ENCODE measurements at places on chromosomes 16 and 17.

DNA sequence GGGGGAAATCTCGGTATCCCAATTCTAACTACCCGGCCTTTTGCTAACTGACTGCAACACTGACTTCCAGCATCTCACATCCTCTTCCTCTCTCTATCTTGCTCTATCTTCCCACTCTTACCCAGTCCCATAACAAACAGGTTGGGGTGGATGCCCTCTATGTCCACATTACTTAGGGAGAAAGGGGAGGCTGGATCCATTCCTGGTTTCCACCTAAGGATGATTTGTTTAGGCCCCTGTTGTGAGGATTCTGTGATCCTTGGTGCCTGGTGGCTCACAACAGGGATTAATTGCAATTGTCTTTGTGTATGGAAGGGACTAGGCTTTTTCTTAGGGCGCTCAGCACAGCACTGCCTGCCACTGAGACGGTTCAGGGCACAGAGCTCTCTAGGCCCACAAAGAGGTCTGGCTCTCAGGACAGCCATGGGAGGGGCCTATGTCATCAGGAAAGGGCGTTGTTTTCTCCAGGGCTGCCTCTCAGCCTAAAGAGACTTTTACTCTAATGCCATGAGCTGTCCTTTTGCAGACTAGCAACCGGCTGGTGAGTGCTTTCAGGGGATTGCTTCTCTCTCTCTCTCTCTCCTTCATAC, 612.1 kb upstream of the SALL1 start:
- no peak for DNase-seq

- DNase-seq = no peak
These were observed 162.5 kb downstream of the WSCD1 start for GRCh38 chr17:6232732-6233101.

DNA sequence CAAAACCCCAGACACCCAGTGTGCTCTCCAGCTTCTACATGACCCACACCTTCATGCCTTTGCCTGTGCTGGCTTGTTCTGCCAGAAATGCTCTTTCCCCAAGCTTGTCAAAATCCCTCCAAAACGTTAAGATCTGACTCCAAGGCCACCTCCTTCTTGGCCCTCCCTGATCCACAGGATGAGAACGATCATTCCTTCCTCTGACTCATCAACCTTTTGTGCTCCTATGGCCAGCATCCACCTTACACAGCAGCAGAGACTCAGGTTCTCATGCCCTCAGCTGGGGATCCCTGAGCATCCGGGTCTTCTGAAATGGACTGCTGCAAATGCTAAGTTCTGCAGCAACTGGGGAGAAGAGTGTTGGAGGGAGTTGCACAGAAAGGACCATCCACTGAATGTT, 2.9 kb downstream of the ZBTB4 start:
- no peak for DNase-seq

DNA sequence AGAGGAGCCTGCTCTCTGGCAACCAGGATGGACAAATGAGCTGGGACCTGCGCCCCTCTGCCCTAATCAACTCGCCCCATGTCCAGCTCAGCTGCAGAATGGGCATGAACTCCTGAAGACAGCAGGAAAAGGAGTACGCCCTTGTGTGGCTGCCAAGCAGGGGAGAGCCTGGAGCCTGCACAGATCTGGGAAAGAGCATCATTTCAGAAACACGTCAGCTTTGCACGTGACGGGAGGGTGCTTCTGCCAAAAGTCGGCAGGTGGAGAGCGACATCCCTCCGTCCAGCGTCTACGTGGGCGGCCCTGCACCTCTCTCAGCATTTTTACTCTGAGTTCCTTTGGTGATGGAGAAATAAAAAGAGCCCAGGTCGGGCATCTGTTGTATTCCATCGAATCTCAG, 18.5 kb downstream of the NME3 start:
- DNase-seq = no peak

- DNase-seq = no peak
These were observed 157.2 kb downstream of the TMEM132E start for GRCh38 chr17:34736611-34737010.

GRCh38 chr17:47730681-47731080, 2.4 kb upstream of the TBX21 start:
- DNase-seq = no peak

- DNase-seq = no peak
These were observed 10.1 kb downstream of the RBFOX3 start for GRCh38 chr17:79600681-79601131.

GRCh38 chr17:75331671-75332070, 42.4 kb upstream of the SLC25A19 start:
- DNase-seq = no peak

GRCh38 chr17:27596566-27597187, 34.3 kb upstream of the LGALS9 start:
- DNase-seq = no peak

DNA sequence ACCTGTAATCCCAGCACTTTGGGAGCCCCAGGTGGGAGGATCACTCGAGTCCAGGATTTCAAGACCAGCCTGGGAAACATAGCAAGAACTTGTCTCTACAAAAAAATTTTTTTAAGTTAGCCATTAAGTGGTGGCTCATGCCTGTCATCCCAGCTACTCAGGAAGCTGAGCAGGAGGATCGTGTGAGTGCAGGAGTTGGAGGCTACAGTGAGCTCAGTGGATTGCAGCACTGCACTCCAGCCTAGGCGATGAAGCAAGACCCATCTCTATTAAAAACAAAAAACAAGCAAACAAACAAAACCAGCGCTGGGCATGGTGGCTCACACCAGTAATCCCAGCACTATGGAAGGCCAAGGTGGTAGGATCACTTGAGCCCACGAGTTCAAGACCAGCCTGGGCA, 38.0 kb downstream of the HEATR3 start:
- no peak for DNase-seq

- DNase-seq = no peak
These were observed 8.7 kb downstream of the DNAI2 start for GRCh38 chr17:74282587-74283370.

- no peak for DNase-seq
These were observed 6.9 kb downstream of the MYH10 start for GRCh38 chr17:8623591-8623990.

- no peak for DNase-seq
These were observed 12.0 kb downstream of the FAM83G start for GRCh38 chr17:18992454-18993130.

Measured in stimulated activated CD4-positive, alpha-beta T cell treated with anti-CD3 and anti-CD28 coated beads, TNF-alpha, amount 100 ng/mL, for 24 hours (primary cell).